Urothelium cell line (cell line): ENCODE measurements at places on chromosomes 5 and 9.
A peak's percentile ranks its signal among the peaks of the same experiment; 100 is the strongest.

DNA sequence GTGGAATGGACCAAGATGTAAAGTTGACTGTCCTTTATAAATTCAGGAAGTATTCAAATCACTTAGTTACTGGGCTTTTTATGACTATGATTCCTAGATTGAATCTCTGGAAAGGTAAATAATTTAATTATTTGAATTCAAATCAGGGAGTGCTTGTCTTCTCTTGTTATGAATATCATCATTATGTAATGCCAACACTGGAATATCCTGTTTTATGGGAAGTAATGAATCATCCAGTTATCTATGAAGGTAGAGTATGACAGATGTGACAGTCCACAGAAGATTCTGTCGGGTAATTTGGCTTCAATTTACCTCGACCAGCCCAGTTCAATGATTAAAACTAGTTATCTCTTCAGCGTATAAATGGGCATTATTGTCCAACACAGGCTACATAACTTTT is 141.0 kb upstream of the NUDT12 start:
- DNase-seq = no peak

- no peak for DNase-seq
Measured at GRCh38 chr5:62762503-62762902, 183.9 kb downstream of the LRRC70 start.

- DNase-seq = no peak
Measured at GRCh38 chr5:126054577-126055347, 368.4 kb upstream of the GRAMD2B start.

DNA sequence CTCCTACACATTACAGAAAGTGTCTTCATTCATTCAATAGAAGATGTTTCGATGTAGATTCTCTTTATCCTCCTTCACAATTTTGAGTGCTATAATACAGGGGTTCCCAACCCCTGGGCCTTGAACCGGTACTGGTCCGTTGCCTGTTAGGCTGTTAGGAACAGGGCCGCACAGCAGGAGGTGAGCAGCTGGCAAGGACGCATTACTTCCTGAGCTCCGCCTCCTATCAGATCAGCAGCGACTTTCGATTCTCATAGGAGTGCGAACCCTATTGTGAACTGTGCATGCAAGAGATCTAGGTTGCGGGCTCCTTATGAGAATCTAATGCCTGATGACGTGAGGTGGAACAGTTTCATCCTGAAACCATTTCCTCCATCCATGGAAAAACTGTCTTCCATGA is 153.0 kb upstream of the SMC2 start:
- DNase-seq = no peak

DNA sequence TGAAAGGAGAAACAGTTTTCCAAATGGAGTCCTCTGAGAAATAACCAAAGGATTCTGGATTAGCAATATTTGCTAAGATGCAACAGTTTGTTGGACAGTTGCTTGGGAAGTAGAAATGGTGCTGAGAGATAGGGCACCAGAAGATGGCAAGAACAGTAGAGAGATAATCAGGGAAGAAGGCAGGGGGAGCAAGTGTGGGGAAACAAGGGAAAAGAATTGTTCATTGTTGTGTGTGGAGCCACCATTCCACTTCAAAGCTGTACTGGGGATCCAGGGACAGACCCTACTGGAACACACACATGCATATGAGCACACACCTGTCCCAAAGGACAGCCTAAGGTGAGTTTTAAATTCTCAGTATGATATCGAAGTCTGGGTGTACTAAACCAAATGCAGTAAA is 152.5 kb downstream of the ZNF608 start:
- DNase-seq = no peak

DNA sequence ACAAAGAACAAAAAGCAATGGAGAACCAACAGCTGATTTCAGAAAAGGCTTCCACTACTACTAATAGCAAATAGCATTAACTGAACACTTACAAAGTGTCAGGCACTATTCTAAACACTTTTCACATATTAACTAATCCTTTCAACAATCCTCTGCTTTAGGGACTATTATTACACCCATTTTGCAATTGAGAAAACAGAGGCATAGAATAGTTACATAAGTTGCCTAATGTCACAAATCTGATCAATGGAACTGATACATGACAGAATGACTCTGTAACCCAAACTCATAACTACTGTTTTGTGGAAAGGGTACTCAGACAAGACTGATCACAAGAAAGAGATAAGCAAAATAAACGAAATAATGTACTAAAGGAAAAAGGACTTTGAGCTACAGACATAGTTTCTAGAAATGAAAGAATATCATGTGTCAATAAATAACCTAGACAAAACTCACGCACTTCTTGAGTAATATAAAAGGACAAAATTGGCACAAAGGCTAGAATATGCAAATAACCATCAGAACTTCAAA is 31.3 kb downstream of the ABHD17B start:
- no peak for DNase-seq

- peak; percentile 37 for DNase-seq
Measured at GRCh38 chr5:157106630-157107461, 2.0 kb downstream of the HAVCR2 start.

DNA sequence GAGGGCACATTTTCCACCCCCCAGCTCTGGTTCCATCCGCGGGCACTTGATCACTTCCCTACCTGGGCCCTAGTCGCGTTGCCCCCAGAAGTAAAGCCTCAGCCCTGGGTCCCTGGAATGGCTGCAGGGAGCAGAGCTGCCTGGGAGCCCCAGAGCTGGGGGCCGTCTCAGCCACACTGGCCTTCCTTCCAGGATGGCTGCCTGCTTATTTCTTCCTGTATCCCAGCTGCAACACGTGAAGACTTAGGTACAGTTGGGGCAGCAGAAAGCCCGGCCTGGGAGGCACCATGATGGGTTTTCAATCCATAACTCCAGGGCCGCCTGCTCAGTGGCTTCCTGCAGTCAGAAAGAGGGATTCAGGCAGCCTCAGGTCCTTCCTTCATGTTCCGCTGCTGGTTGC is 232.3 kb downstream of the IRX2 start:
- no peak for DNase-seq

DNA sequence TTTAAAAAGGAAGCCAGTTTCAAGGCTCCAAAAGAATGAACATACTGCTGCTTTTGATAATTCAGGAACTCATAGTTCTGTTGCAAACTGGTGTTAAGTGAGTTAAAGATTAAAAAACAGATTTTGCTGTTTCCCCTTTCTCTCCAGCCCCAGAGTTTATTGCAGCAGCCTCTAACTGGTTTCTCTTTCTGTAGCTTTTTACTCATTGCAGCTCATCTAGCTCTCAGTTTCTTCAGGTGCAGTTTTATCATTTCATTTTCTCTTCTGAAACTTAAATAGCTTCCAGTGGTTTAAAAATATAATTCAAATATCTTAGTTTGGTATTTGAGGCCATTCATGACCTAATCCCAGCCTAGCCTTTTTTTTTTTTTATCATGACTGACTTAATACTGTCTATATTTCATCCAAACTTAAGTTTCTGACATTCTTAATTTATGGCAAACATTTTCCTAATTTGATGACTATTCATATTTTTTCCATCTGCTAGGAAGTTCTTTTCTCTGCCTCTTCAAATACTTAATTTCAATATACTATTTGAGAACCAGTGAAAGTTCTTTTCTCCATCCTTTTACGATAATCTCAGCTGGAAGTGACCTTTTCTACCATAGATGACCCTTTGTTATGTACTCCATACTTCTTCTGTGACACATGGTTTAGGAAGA is 252.7 kb upstream of the GRIA1 start:
- no peak for DNase-seq

- DNase-seq = no peak
Measured at GRCh38 chr5:128199611-128200010, 116.0 kb downstream of the SLC12A2 start.

DNA sequence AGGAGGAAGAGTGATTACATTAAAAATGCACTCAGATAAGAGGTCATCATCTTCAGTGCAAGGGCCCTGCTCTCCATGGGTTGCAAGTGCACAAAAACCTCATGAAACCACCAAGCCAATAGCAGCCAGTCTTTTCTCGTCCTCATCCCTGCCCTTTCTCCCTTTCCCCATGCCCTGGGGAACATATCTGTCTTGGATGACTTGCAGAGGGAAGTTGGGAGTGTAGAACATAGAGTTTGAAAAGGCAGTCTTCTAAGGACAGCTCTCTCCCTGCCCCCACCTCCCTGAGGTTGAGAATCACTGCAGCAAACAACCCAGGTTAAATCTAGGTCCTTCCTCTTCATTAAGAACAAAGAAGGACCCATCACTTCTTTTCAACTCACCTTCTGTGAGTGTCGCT is 22.0 kb downstream of the DDX31 start:
- peak; percentile 18 for DNase-seq

- no peak for DNase-seq
Measured at GRCh38 chr5:73529081-73529480, 30.8 kb downstream of the BTF3 start.

DNA sequence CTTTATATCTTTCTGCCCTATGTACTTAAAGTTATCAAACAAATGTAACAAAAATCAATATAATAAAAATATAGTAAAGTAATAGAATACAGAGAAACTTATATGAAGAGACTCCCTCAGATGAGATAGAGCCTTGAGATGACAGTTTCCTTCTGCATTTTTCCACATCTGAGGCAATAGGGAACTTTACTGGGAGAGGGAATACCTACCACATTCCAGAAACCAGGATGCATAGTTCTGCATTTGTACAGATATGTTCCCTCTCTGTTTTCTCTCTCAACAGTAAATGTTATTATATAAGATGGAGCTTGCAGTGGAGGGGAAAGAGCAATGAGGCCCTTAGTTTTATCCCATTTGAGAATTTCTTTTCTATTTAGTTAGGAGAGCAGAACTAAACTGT is 109.6 kb upstream of the KCNN2 start:
- no peak for DNase-seq

- DNase-seq = no peak
Measured at GRCh38 chr5:139205124-139205523, 7.0 kb upstream of the SIL1 start.

DNA sequence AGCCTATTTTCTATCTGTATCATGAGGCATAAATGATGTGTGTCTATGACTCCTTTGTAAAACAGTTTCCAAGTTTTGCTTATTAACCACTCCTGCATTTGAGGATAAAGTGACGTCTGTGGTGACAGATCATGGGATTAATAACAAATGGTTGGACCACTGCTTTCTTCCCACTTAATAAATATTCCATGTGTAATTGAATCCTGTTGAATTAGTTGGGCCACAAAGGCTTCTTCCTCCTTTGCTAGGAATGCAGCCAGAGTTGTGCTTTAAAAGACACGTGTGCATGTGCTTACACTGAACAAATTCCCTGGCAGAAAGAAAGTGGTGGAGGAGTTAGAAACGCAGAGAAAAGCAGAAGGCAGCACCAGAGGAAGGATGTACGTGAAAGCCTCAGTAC is 150.2 kb downstream of the ACTBL2 start:
- no peak for DNase-seq

DNA sequence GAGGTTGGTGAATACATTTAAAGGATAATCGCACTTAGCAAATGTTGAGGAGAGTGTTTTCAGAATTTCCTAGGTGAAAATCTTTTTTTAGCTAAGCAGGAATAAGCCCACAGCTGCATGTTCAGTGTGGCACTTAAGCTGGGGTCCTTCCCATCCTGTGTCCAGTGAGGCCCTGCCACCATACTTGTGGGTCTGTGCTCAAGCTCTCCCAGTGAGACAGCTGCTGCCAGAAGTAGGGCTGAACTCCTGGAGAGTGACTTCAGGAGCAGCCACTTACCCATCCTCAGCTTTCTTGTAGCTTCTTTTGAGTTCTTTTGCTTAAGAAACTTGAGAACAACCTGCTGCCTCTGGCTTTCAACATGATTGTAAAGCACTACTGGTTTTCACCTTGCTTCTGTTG is 110.0 kb upstream of the DHFR start:
- DNase-seq = no peak

DNA sequence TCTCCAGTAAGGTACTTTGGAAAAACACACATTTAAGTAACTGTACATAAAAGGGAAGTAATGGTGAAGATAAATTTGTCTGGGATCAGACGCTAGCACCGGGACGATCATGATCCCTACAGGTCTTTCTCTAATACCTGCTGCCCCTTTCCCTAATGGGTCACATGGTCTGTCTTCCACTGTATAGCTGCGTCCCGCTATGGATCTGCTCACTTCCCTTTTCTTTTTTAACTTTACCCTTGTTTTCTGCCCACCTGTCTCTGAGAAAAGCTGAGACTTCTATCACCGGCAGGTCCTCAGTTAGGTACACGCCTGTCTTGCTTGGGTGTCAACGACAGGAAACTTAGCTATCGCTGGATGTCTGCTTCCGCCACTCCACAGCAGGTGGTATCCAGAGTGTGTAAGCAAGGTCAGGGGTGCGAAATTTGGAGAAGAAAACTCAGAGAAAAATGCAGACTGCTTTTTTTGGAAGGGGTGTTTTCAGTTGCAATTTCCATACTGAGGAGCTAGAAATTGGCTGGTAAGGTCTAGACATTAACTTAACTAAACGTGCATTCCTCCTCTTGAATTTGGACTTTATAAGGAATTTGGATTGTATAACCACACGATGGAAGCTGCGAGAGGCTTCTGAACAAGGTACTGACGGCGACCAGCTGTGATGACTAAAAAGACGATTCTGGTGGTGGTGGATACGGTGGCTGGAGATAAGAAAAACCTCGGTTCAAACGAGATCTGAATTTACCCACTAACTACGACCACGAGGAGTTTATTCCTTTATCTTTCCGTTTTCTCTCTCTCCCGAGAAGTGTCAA is 1.1 kb upstream of the ICE1 start:
- DNase-seq = no peak

GRCh38 chr9:36426348-36426747 is 26.3 kb upstream of the RNF38 start:
- no peak for DNase-seq

- DNase-seq = no peak
Measured at GRCh38 chr5:99995407-99995806, 539.8 kb upstream of the FAM174A start.

DNA sequence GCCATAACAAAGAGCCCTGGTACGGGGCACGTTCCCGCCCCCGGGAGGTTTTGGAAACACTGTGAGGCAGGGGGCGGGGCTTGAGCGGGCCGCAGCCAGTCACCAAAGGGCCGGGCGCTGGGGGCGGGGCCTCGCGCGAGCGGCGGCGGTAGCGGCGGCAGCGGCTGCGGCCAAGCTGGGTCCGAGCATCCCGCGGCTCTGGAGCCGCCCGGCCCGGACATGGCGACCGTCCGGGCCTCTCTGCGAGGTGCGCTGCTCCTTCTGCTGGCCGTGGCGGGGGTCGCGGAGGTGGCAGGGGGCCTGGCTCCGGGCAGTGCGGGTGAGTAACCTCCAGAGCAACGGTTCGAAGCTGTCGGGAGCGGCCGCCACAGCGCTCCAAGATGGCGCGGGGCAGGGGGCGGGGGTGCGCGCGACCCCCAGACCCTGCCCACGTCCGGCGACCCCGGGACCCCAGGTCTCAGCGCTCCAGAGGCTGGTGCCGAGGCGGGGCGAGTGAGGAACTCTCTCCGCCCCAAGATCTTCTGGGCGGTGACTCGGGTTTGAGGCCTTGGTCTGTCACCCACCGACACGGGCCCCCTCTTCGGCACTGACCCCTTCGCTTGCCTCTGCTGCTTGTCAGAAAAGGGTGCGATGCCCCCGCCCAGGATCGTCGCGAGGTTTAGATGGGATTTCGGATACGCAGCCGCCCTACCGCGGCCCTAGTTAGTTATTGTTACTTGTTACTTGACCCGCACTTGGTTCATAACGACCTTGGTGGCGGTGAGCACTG is at the start of gene RECK:
Gene RECK (plus strand): TSS at position 134 of the 769 bp plus-strand sequence. CDS start 86 bp downstream, at position 220.
- DNase-seq = peak; percentile 97
